ENCODE measurements at places on chromosomes 4 and X.

DNA sequence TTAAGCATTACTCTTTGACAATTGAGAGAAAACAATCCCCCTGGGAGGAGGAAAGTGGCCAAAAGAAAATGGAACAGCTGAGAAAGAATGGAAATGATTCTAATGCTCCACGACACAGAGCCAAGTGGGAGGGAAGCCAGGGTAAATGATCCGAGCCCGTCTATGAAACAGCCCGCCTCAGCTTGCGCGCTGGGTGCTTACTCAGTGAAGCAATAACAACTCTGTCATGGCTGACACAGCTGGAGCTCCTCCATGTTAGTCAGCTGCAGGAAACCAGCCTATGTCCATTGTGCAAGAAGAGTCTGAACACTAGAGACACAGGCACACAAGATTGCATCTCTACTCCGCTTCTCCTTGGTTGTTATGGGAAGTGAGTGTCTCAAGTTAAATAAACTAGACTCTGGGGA is 19.3 kb downstream of the NOA1 start:
- DNase-seq: no peak

- DNase-seq: no peak
These were observed 283.2 kb upstream of the CPEB2 start for GRCh38 chr4:14719053-14719452.

DNA sequence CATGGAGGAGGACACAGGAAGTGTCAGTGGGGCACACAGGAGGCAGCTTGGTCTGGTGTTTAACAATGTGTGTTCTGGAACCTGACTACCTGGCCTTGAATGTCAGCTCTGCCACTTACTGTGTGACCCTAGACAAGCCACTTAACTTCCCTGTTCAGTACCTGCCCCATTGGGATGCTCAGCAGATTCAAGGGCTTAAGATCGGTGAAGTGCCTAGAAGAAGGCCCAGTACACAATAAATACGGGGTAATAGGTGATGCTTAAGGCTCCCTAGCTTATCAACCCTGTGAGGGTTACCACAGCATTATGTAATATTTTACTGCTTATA is 1.6 kb upstream of the CHIC2 start:
- DNase-seq: no peak

DNA sequence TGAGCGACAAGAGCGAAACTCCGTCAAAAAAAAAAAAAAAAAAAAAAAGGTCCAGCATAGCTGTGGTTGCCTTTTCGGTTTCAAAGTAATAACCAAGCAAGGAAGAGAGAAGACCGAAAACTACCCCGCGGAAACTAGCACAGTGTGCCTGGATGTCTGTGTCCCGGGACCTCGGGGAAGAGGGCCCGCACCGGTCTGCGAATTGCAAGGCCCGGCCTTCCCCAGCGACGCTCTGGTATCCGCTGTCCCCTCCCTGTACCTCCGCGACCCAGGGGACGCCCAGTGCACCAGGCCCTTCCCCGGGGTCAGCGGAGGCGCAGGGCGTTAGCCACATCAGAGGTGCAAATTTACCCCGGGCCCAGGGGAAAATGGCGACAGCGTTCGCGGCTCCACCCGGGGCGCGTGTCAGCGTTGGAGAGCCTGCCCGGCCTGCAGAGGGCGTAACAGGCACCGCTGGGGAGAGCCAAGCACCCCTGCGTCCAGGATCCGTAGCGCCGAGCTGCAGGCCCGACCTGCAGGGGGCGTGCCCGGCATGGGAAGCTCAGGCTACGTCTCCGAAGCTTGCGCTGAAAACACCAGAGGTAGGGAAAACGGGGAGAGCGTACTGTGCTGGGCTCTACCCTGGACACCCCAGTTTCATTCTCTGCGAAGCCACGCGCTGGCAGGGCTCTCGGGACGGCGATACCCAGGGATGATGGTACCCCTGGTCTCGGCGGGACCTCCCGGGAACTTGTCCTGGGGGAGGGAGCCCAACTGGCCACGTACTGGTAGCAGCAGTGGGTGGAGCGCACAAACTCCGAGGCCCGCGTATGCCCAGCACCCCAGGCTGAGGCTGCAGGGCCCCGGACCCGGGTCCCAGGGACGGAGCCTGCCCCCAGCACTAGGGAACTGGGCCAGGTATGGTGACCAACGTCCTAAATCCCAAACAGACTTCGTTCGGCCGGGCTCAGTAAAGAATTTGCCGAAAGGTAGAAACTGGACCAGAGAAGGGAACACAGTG is 16.2 kb downstream of the NKX6-1 start:
- no peak for DNase-seq

GRCh38 chrX:153778684-153779101 is 2.1 kb upstream of the SRPK3 start:
- no peak for DNase-seq

DNA sequence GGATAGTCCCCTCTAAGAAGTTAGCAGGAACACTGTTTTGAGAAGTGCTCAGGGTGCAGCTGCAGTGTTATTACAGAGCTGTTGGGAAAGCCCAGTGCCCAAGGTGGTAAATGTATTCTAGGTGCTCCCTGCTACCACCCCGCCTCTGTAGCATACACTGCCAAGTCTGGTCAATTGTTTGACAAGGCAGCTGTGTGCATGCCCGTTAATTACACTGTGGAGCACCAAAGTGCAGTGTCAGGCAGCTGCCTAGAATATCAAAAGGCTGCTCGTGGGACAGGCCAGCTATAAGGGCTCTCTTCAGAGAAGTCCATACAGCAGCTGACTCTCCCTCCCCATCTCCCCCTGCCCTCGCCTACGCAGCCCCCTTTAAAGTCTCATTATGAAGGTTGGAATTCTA is 99.9 kb upstream of the KLHL13 start:
- no peak for DNase-seq

DNA sequence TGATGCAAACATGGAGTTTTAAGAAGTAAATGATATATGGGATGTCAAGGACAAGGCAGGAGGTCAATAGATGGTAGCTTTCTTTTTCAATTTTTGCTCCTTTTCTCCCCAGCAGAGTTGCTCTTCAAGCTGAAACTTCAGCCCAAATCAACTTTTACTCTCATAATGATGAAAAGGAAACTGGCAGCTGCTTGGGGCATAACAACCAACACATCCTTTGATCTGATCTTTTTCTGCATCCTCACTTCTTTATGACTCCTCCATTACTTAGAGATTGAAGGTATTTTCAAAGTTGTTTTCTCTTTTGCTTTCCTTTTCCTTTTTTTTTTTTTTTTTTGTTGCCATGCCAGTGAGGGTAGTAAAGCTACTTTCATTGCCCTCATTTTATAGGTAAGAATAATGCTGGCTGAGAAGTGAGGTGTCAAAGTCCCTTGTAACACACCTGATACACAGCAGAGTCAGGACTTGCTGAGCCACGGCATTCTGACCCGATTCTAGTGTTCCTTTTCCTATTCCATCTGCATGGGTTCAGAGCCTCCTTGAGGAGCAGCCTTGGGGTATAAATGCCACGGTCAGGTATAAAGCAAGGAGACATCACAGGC is 26.9 kb downstream of the SLC2A9 start:
- no peak for DNase-seq

- DNase-seq: no peak
These were observed 433.7 kb upstream of the AMOT start for GRCh38 chrX:113274345-113274744.
